ENCODE measurements at places on chromosomes 3 and 15.

DNA sequence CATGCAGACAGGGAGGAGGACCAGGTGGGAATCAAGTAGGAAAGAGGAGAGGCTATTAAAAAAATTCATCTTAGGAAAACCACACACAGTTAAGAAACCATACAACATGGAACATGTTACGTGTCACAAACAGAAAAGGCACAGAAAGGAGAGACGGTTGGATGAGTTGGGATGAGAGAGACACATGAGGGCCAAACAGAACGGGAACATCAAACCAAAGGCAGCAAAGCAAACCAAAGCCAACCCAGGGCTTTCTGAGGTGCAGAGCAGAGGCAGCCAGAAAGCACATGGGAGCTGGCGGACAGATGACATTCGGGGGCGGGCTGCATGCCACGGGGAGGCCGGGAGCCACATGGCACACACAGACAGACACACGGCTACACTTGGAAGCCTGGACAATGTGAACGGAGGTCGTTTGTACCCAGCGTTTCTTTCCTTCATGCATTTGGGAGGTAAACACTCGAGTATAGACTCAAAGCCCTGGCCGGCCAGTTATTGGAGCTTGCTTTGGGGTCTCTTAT lies 8.6 kb upstream of the SEC13 start:
- no peak overlapping the region for H3K27ac ChIP-seq
- H3K36me3 ChIP-seq: no peaks in the 10 kb centered on the region
- no peak overlapping the region for H3K4me3 ChIP-seq
- H3K4me1 ChIP-seq: no peaks in the 10 kb centered on the region

DNA sequence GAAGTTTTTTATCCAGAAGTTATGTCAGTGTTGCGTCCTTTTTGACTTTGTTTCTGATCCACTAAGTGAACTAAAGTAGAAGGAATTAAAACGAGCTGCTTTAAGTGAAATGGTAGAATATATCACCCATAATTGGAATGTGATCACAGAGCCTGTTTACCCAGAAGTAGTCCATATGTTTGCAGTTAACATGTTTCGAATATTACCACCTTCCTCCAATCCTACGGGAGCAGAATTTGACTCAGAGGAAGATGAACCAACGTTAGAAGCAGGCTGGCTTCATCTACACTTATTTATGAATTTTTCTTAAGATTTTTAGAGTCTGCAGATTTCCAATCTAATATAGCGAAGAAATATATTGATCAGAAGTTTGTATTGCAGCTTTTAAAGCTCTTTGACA lies 57.6 kb downstream of the DNAH1 start:
- no peaks in the 10 kb centered on the region for H3K4me1 ChIP-seq
- no peaks in the 10 kb centered on the region for H3K27me3 ChIP-seq
- no peak overlapping the region for H3K4me3 ChIP-seq
- no peak overlapping the region for H3K27ac ChIP-seq
- DNase-seq: no peak
- no peaks in the 10 kb centered on the region for H3K36me3 ChIP-seq

DNA sequence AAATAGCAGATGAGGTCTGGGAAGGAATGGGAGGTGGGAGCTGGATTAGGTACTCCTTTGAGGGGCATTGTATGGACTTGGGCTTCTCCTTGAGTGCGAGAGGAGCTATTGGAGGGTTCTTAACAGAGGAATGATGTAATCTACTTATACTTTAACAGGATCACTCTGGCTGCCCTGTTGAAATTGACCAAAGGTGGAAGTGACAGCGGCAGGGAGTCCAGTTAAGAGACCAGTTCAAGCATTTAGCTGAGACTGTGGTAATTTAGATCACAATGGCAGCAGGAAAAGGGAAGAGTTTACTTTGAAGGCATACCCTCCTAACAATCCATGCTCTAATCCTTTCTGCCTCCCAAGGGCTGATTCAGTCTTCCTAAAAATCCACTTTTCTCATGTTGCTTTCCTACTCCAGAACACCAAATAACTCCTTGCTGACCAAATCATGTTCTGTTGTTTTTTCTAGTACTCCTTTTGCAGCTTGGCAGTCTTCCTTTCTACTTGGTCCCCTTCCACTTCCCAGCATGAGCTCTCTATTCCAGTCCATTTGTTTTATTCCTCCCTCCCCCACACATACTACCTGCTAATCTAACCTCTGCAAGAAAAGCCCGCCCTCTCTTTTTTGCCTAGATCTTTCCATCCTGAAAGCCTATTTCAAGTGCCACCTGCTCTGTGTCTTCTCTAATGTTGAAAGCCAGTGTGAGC lies 139.4 kb downstream of the NECTIN3 start:
- DNase-seq: no peak
- H3K27ac ChIP-seq: no peak overlapping the region
- no peaks in the 10 kb centered on the region for H3K4me1 ChIP-seq
- no peaks in the 10 kb centered on the region for H3K27me3 ChIP-seq

DNA sequence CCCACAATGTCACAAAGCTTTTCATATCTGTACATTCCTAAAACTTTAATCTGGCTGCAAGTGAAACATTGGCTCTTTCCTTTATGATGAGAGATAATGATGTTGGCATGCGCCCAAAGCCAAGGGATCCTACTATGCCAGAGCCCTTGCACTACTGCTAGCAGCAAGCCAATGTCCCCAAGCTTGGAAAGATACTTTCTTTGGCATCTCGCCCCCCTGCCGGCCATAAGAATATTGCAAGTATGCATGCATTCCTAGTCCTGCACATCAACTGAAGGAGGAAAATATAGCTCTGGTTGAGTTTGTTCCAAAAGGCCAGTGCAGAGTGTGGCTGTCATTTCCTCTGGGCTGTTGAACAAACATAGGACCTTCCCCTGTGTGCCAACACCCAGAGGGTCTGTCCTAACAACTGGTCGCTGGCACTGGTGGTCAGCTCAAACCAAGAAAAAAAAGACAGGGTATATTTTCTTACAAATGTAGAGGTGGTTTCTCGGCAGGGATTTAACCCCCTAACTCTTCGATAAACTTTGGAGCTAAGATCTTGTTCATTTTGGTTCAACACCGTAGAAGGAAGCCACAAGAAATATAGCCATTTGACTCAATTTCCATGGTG lies 120.9 kb upstream of the ZBED2 start:
- H3K36me3 ChIP-seq: no peaks in the 10 kb centered on the region
- peak; percentile 59 for DNase-seq
- no peak overlapping the region for H3K27ac ChIP-seq
- no peaks in the 10 kb centered on the region for H3K27me3 ChIP-seq
- no peak overlapping the region for H3K4me3 ChIP-seq

- H3K27me3 ChIP-seq: no peaks in the 10 kb centered on the region
- peak overlapping the region; percentile 96 for H3K4me3 ChIP-seq
- no peaks in the 10 kb centered on the region for H3K36me3 ChIP-seq
- DNase-seq: no peak
Observed at GRCh38 chr3:122679882-122680474, 661 bp upstream of the PARP14 start.

GRCh38 chr3:13515786-13516759 lies 32.9 kb upstream of the FBLN2 start:
- H3K27me3 ChIP-seq: no peaks in the 10 kb centered on the region
- no peak for DNase-seq
- H3K36me3 ChIP-seq: no peaks in the 10 kb centered on the region
- no peaks in the 10 kb centered on the region for H3K4me1 ChIP-seq
- peak overlapping the region; percentile 89 for H3K27ac ChIP-seq

- H3K27ac ChIP-seq: no peak overlapping the region
- no peak overlapping the region for H3K4me3 ChIP-seq
- H3K4me1 ChIP-seq: no peaks in the 10 kb centered on the region
- DNase-seq: no peak
- no peaks in the 10 kb centered on the region for H3K36me3 ChIP-seq
Observed at GRCh38 chr15:96838081-96838480, 507.6 kb downstream of the NR2F2 start.

DNA sequence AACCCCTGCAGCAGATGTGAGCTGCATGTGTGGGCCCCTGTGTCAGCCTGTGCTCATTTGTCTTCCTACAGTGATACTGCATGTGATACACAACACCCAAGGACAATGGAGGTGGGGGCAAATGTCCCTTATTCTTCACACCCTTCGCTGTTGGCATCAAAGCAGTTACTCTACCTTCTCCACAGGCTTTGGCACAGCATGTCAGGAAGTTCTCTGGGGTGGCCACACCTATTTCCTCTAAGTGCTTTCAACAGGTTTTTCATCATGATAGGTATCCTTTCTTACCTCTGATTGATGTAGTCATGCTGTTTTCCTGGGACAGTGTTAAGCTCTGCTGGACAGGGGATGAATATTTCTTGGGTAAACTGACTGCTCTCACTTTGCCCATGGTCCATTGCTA lies 29.5 kb downstream of the ZNF662 start:
- no peak for DNase-seq
- no peaks in the 10 kb centered on the region for H3K27me3 ChIP-seq
- no peak overlapping the region for H3K27ac ChIP-seq
- no peaks in the 10 kb centered on the region for H3K36me3 ChIP-seq
- no peak overlapping the region for H3K4me3 ChIP-seq

DNA sequence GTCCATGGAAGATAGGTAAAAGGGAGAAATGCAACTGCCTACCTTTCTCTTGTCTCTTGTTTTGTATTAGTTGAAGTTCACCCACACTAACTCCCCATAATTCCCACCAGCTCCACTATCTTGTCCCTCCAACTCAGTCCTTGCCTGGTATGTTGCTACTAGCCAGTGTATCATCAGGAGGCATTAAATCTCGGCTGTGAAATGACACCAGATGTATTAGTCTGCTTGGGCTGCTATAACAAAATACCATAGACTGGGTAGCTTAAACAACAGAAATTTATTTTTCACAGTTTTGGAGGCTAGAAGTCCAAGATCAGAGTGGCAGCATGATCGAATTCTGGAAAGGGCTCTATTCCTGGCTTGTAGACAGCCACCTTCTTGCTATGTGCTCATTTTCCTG lies 102.3 kb upstream of the WDR72 start:
- H3K4me1 ChIP-seq: no peaks in the 10 kb centered on the region
- H3K27me3 ChIP-seq: no peaks in the 10 kb centered on the region
- no peak overlapping the region for H3K27ac ChIP-seq
- no peak overlapping the region for H3K4me3 ChIP-seq

GRCh38 chr15:50970524-50970923 lies 62.0 kb downstream of the AP4E1 start:
- H3K27ac ChIP-seq: no peak overlapping the region
- no peak overlapping the region for H3K4me3 ChIP-seq
- H3K36me3 ChIP-seq: peaks cover 7% of the 10 kb centered on the region
- no peak for DNase-seq
- no peaks in the 10 kb centered on the region for H3K27me3 ChIP-seq

- no peak for DNase-seq
- H3K36me3 ChIP-seq: no peaks in the 10 kb centered on the region
- no peak overlapping the region for H3K4me3 ChIP-seq
- H3K4me1 ChIP-seq: no peaks in the 10 kb centered on the region
- no peaks in the 10 kb centered on the region for H3K27me3 ChIP-seq
Observed at GRCh38 chr3:188956839-188957489, 214.8 kb upstream of the TPRG1 start.

- no peaks in the 10 kb centered on the region for H3K27me3 ChIP-seq
- H3K4me1 ChIP-seq: no peaks in the 10 kb centered on the region
- no peak overlapping the region for H3K4me3 ChIP-seq
- H3K27ac ChIP-seq: no peak overlapping the region
- no peak for DNase-seq
Observed at GRCh38 chr3:32282578-32283154, 44.2 kb downstream of the CMTM8 start.

GRCh38 chr15:68365770-68366169 lies 66.2 kb downstream of the ITGA11 start:
- no peaks in the 10 kb centered on the region for H3K27me3 ChIP-seq
- no peaks in the 10 kb centered on the region for H3K4me1 ChIP-seq
- peak overlapping the region; percentile 92 for H3K27ac ChIP-seq
- H3K4me3 ChIP-seq: no peak overlapping the region

DNA sequence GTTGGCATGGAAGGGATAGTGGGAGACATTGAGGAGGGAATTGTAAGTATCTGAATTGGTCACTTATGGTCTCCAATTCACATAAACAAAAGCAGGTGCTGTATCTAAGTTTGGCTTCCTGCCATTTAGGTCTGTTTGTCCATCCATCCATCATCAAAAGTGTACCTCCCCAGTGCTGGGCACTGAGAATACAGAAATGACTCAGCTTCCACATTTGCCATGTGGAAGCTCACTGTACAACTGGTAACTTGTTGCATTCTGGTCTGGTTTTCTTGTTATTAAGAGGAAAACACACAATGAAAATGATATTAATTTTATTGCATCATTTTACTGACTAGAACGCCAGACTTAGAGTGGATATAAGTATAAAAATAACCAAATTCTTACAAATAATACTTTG lies 30.9 kb upstream of the MUC13 start:
- no peak overlapping the region for H3K4me3 ChIP-seq
- H3K27me3 ChIP-seq: no peaks in the 10 kb centered on the region
- no peak for DNase-seq
- no peaks in the 10 kb centered on the region for H3K36me3 ChIP-seq

- no peak for DNase-seq
- H3K36me3 ChIP-seq: no peaks in the 10 kb centered on the region
- H3K27ac ChIP-seq: no peak overlapping the region
Observed at GRCh38 chr3:16322189-16322588, 57.2 kb downstream of the OXNAD1 start.

GRCh38 chr3:53252096-53252946 lies 3.5 kb downstream of the TKT start:
- H3K4me3 ChIP-seq: no peak overlapping the region
- no peak for DNase-seq
- H3K27me3 ChIP-seq: no peaks in the 10 kb centered on the region
- no peaks in the 10 kb centered on the region for H3K36me3 ChIP-seq
- H3K4me1 ChIP-seq: peaks cover 18% of the 10 kb centered on the region
- peak overlapping the region; percentile 38 for H3K27ac ChIP-seq

GRCh38 chr3:27594096-27594690 lies 110.0 kb upstream of the SLC4A7 start:
- H3K27me3 ChIP-seq: no peaks in the 10 kb centered on the region
- H3K4me3 ChIP-seq: no peak overlapping the region
- H3K27ac ChIP-seq: peak overlapping the region; percentile 71
- no peaks in the 10 kb centered on the region for H3K36me3 ChIP-seq

GRCh38 chr3:28856796-28857195 lies 424.1 kb upstream of the RBMS3 start:
- no peaks in the 10 kb centered on the region for H3K27me3 ChIP-seq
- no peaks in the 10 kb centered on the region for H3K4me1 ChIP-seq
- no peak overlapping the region for H3K27ac ChIP-seq

- H3K4me1 ChIP-seq: no peaks in the 10 kb centered on the region
- H3K27me3 ChIP-seq: no peaks in the 10 kb centered on the region
- no peak for DNase-seq
- H3K27ac ChIP-seq: no peak overlapping the region
- no peaks in the 10 kb centered on the region for H3K36me3 ChIP-seq
Observed at GRCh38 chr15:56185980-56186379, 57.7 kb downstream of the RFX7 start.

GRCh38 chr15:81239190-81239589 lies 42.5 kb downstream of the IL16 start:
- no peaks in the 10 kb centered on the region for H3K4me1 ChIP-seq
- H3K36me3 ChIP-seq: no peaks in the 10 kb centered on the region
- H3K27ac ChIP-seq: peak overlapping the region; percentile 40
- no peak overlapping the region for H3K4me3 ChIP-seq
